ENCODE measurements at places on chromosomes 3 and 15.
A peak's percentile ranks its signal among the peaks of the same experiment; 100 is the strongest.

DNA sequence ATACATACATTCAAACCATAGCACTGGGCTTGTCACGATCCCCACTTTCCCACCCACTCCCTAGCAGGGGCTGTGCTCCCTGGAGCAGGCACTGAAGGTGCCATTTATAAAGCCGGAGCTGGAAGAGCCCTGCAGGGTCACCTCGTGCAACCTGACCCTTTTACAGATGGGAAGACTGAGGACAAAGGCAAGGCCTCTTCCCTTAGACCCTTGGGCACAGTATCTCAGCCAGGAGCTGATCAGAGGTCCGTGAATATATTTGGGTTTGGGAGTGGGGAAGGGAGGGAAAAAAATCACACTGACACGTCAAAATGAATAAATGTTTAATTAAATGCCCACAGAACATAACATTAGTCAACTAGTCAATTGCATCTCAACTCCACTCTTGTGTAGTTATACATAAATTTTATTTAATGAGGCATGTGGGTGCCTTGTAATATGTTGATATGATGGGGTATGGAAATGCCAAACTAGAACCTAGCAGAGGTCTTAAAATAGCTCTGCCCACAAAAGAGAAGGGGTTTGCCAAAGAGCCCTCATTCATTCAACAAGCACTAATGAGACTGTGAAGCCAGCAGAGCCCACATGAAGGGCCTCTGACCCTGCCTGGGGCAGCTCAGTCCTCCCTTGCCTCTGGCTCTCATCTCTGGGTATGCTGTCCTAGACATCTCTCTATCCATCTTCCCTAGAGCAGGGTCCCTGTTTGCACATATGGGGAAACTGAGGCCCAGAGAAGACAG lies 119.4 kb downstream of the NUP210 start:
- DNase-seq: no peak

- peak; percentile 12 for DNase-seq
Observed at GRCh38 chr3:137692803-137693431, 71.2 kb upstream of the SOX14 start.

- peak; percentile 86 for DNase-seq
Observed at GRCh38 chr3:172550347-172550943, 27.2 kb upstream of the TNFSF10 start.

DNA sequence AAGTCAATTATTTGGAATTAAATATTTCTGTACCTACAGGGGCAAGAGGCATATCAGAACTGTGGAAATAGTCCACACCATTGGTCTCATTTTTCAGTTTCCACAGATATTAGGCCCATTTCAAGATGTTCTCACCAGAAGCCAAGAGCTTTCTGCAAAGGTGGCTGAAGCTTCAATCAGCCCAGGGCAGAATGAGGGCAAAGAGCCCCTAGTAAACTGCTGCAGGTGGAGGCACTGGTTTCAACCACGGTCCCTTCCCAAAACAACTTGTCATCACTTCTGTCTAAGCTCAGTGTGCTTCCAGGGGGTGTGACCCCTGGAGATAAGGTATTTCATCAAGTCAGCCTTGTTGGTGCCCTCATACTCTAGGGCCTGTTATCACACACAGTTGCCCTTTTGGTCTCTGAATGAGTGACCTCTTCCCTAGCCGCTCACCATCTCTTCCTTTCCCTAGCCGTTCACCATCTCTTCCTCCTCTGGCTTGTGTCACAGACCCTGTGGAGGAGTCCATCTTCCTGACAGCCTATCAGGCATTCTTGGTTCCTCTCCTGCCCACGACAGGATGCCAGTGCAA lies 21.2 kb downstream of the IL17RD start:
- no peak for DNase-seq

GRCh38 chr3:140760324-140761075 lies 82.6 kb downstream of the TRIM42 start:
- DNase-seq: no peak

DNA sequence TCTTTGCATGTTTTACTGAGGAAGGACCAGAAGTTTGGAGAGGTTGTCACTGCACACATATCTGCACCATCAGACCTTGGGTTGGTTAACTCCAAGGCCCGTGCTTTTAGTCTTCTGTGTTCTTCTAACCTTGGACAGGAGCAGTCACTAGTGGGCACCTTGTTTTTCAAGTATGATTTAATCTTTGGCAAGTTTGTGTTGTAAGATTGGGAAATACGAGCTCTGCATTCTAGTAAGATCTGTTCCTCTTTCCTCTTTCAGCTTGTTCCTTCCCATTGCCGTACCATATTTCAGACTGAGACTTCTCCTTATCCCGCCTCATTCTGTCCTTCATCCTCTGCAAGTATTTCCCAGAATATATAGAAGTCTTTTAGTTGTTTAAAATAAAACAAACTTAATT lies 5.1 kb downstream of the TMOD2 start:
- peak; percentile 84 for DNase-seq

GRCh38 chr3:42800251-42800650 lies 4.0 kb downstream of the HIGD1A start:
- peak; percentile 22 for DNase-seq

DNA sequence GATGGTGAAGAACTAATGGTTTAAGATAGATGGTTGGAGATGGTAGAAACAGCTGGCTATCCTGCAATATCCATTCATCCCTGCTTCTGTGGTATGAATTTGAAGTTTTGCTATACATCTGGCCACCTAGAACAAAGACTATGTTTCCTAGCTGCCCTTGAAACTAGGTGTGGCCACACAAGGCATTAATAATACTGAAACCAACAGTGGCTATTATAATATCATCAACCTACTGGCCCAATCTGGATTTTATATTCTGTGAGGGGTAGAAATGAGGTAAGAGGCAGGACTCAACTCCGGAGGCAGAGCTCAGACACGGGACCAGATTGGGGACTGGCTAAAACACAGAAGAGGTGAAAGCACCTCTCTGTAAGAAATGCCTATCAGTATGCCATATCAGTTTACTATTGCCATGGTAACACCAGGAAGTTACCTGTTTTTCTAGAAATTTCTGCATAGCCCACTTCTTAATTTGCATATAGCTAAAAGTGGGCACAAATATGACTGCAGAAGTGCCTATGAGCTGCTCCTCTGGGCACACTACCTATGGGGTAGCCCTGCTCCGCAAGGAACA lies 8.4 kb downstream of the IFT80 start:
- no peak for DNase-seq

DNA sequence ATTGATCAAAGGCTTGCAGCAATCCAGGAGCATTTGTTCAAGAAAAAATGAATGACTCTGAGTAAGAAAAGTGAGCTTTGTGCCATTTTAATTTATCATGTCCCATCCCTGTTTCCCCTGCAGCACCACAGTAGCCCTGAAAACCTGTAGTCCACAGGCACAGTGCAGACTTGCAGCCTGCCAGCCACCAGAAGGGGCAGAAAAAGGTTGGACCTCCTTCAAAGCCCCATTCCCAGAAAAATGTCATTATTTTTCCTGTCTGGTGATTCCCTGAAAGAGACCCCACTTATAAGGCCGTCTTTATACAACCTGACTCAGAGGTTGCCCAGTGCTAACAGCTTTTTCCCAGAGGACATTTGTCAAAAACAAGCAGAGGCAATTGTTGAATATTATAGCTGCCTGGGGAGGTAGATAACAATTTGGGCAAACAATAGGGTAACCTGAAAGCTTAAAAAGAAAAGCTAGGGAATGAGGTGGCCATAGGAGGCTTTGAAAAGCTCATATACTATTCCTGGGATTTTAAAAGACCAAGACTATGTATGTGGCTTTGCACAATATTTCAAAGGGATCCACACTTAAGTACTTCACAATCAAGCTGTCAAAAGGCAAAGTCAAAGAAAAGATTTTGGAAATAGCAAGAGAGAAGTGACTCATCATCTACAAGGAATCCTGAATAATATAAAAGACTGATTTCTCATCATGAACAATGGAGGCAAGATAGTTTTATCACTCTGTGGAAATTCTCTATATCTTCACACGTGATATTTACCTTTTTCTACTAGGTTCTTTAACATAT lies 136.8 kb upstream of the PLXNA1 start:
- DNase-seq: no peak

DNA sequence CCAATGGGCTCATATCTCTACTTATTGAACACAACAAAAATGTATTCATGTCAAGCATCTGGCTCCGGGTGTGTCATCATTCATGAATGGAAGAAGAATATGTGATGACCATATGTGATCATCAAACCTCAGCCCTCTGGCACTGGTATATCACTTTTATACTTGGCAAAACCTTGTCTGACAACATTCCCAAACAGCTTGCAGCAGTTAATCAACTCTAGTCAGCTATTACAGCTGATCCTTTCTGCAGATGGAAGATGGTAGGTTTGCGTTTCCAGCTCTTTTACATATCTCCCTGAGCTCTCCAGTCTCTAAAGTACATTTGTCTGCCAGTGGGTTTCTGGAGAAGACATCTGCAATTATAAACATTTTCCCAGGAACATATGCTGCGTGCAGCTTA lies 6.6 kb downstream of the PLSCR5 start:
- no peak for DNase-seq

GRCh38 chr3:86930181-86930580 lies 60.8 kb downstream of the VGLL3 start:
- no peak for DNase-seq

GRCh38 chr3:195255571-195256501 lies 15.1 kb downstream of the XXYLT1 start:
- DNase-seq: no peak
